ENCODE measurements at places on chromosomes 12 and 14.

GRCh38 chr12:85803231-85803630, 33.0 kb downstream of the RASSF9 start:
- DNase-seq: no peak

GRCh38 chr12:103688376-103689063, 101.4 kb downstream of the STAB2 start:
- DNase-seq: no peak

DNA sequence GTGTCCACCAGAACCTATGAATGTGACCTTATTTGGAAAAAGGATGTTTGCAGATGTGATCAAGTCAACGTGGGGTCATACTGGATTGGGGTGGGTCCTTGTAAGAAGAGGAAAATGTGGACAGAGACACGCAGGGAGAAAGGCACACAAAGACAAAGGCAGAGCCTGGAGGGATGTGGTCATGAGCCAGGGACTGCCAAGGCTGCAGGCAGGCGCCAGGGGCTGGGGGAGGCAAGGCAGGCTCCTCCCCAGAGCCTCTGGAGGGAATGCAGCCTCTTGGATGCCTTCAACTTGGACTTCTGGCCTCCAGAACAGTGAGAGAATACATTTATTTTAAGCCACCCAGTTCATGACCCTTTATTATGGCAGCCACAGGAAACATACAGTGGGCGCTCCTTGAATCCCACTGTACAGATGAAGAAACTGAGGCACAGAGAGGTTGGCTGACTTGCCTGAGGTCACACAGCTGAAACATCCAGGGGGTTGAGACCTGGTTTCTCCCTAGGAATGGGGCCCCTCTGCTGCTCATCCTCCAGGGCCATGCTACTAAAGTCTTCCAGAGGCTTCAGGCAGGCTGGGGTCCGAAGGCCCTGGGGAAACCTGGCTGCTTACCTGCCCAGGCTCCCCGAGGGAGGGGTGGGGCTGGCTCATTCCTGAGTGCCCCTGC, 99.7 kb downstream of the RFLNA start:
- no peak for DNase-seq

DNA sequence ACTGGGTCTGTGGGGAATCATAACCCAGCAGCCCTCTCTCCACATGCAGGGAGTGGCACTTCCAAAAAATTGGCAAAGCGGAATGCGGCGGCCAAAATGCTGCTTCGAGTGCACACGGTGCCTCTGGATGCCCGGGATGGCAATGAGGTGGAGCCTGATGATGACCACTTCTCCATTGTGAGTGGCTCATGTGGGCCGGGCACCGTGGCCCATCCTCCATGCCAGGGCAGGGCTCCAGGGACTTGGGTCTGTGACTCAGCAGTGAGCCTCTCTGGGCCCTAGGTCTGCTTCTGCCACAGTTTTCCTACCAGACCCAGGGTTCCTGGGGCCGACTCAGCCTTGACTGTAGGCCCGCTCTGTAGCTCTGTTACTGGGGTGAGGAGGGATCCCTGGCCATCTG, 2.2 kb downstream of the NPFF start:
- DNase-seq: no peak

- DNase-seq: no peak
These were observed 14.1 kb upstream of the YBX3 start for GRCh38 chr12:10737249-10737648.

GRCh38 chr12:132728502-132728901, 17.9 kb downstream of the PGAM5 start:
- no peak for DNase-seq

DNA sequence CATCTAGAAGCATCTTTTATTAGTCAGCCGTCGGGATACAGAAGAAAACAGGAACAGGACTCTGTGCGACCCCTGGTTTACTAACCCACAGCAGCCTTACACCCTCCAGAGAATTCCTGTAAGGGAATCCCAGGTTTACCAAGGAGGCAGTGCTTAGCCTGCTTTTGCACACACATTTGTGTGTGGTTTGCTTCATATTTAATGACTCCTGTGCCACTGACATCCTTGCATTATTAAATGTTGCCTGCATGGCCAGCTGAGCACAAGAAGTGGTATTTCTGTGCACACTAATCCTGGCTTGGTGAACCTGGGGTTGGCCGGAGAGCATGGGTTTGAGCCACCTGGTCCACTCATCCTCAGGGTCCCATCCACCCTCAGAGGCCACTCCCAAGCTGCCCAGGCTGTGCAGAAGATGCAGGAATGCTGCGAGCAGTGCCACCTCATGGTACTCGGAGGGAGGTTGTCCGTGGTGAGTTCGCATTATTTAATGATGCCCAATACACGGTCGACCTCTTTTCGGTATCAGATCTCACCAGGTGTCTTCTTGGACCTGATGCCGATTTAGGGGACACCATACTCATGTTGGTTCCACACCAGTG, 152.4 kb upstream of the RTL1 start:
- DNase-seq: no peak

DNA sequence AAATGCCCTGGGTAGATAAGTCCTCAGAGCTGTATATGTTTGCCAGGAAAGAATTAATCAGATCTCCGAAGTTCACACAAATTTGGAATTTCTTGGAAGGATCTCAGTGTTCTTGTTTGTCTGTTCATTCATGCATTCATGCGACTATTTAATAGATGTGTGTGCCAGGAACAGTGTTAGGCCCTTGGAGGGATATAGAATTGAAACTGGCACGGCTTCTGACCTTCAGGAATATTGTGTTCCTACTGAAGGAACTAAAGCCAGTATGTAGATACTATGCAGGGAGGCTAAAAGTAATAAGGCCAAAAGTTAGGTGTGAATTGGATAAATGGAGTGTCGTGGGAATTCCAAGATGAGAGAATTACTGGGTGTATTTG, 166.0 kb upstream of the NOS1 start:
- no peak for DNase-seq

- DNase-seq: no peak
These were observed 83.4 kb downstream of the KIF26A start for GRCh38 chr14:104221636-104222369.

DNA sequence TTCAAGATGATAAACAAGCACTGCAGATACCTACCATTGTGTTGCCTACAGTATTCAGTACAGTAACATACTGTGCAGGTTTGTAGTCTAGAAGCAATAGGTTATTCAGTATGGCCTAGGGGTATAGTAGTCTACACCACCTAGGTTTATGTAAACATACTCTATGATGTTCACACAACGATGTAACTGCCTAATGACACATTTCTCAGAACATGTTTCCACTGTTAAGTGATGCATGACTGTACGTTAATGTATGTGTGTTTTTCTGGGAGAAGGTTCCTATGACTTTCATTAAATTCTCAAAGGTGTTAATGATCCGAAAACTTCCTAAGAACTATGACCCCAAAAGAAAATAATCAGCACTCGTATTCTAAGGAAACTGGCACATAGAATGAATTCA, 20.9 kb upstream of the CALM1 start:
- no peak for DNase-seq

GRCh38 chr12:31362759-31363415, 36.9 kb upstream of the SINHCAF start:
- DNase-seq: peak; percentile 87

Data from GF-D8 (cell line).